ENCODE measurements at places on chromosomes 7 and 10. TPM values are rescaled to one million over a fixed set of nuclear protein-coding genes. Genes with fewer than 3 reads are reported as not detected.

GRCh38 chr7:135117096-135117495 is 30.8 kb upstream of the TMEM140 start:
- DNase-seq, result no peak
- no peak overlapping the region for H3K27ac ChIP-seq
- no peaks in the 10 kb centered on the region for H3K27me3 ChIP-seq
- H3K4me3 ChIP-seq, result no peak overlapping the region
- no peaks in the 10 kb centered on the region for H3K4me1 ChIP-seq

The SPDYE2B gene
- total RNA-seq, result not detected

The CFAP70 gene
- 1.4 TPM for total RNA-seq

- no peaks in the 10 kb centered on the region for H3K27me3 ChIP-seq
- H3K4me3 ChIP-seq, result peak overlapping the region; percentile 60
- H3K27ac ChIP-seq, result peak overlapping the region; percentile 83
- no peak for DNase-seq
These were observed 95.8 kb upstream of the AGBL3 start for GRCh38 chr7:134890246-134891240.

DNA sequence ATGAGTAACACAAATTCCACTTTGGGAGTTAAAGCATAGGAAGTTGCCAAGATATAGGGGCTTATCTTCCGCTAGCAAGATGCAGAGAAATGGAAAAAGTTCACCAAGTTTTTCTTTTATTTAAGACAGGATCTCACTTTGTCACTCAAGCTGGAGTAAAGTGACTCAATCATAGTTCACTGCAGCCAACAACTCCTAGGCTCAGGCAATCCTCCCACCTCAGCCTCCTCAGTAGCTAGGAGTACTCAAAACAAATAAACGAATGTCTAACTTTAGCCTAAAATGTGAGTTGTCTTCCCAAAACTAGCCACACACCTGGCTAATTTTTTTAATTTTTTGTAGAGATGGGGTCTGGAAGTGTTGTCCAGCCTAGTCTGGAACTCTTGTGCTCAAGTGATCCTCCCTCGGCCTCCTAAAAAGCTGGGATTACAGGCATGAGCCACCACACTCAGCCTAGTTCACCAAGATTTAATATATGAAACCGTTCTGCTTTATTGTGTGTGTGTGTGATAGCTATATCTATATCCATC is 9.9 kb downstream of the VIM start:
- H3K27me3 ChIP-seq, result no peaks in the 10 kb centered on the region
- H3K27ac ChIP-seq, result peak overlapping the region; percentile 92
- peaks cover 62% of the 10 kb centered on the region for H3K4me1 ChIP-seq
- H3K36me3 ChIP-seq, result peaks cover 36% of the 10 kb centered on the region
- DNase-seq, result no peak
- no peak overlapping the region for H3K4me3 ChIP-seq

DNA sequence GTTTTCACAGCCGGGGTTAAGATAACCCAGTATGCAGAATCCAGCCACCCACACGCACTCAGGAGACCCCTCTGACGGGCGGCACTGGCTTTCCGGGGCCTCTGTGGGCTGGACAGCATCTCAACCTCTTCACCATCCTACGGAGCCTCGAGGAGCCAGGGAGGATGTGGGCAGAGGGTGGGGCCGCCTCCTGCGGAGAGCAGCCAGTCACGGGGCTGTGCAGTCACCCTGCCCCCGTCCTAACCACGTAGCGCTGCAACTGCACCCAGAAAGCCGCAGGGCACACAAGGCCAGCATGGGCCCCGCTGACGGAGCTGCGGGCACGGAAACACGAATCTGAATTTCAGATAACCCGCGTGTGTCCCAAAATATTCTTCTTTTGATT is 270.3 kb downstream of the ELFN1 start:
- H3K27ac ChIP-seq, result no peak overlapping the region
- DNase-seq, result peak; percentile 81

DNA sequence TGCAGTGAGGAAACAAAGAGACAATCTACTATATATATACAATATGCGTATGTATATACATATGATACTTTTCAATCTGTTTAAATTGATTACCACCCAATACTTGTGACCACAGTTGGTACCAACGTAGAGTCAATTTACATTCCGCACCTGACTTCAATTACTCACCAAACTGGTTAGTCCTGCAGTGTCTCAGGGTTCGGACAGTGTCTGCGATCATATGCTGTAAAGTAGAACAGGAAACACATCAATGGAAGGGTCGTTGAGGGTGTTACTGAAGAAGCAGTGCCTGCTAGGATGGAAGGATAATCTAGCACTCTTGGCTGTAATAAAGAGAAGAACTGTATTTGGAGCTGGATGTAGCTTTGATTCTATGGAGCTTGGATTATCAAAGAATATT is 179.7 kb upstream of the CDCA7L start:
- no peaks in the 10 kb centered on the region for H3K36me3 ChIP-seq
- no peak overlapping the region for H3K4me3 ChIP-seq
- peaks cover 12% of the 10 kb centered on the region for H3K4me1 ChIP-seq
- peaks cover 3% of the 10 kb centered on the region for H3K27me3 ChIP-seq
- DNase-seq, result no peak
- H3K27ac ChIP-seq, result no peak overlapping the region

The PNLIPRP3 gene
- total RNA-seq, result not detected

GRCh38 chr7:41911792-41912191 is 208.9 kb upstream of the INHBA start:
- no peak for DNase-seq
- H3K4me3 ChIP-seq, result no peak overlapping the region
- H3K27me3 ChIP-seq, result no peaks in the 10 kb centered on the region
- peak overlapping the region; percentile 29 for H3K27ac ChIP-seq
- peaks cover 4% of the 10 kb centered on the region for H3K36me3 ChIP-seq

The CACUL1 gene
- total RNA-seq, result 36.5 TPM

GRCh38 chr10:90407131-90407530 is 450.7 kb downstream of the HTR7 start:
- H3K27ac ChIP-seq, result no peak overlapping the region
- no peaks in the 10 kb centered on the region for H3K36me3 ChIP-seq
- no peak overlapping the region for H3K4me3 ChIP-seq
- no peaks in the 10 kb centered on the region for H3K4me1 ChIP-seq

- H3K4me3 ChIP-seq, result no peak overlapping the region
- peaks cover 50% of the 10 kb centered on the region for H3K4me1 ChIP-seq
- DNase-seq, result no peak
- H3K27ac ChIP-seq, result peak overlapping the region; percentile 6
These were observed 24.5 kb upstream of the ABLIM1 start for GRCh38 chr10:114682532-114682931.

GRCh38 chr7:110870926-110871325 is 220.0 kb upstream of the LRRN3 start:
- peaks cover 20% of the 10 kb centered on the region for H3K4me1 ChIP-seq
- H3K4me3 ChIP-seq, result no peak overlapping the region
- no peak overlapping the region for H3K27ac ChIP-seq

DNA sequence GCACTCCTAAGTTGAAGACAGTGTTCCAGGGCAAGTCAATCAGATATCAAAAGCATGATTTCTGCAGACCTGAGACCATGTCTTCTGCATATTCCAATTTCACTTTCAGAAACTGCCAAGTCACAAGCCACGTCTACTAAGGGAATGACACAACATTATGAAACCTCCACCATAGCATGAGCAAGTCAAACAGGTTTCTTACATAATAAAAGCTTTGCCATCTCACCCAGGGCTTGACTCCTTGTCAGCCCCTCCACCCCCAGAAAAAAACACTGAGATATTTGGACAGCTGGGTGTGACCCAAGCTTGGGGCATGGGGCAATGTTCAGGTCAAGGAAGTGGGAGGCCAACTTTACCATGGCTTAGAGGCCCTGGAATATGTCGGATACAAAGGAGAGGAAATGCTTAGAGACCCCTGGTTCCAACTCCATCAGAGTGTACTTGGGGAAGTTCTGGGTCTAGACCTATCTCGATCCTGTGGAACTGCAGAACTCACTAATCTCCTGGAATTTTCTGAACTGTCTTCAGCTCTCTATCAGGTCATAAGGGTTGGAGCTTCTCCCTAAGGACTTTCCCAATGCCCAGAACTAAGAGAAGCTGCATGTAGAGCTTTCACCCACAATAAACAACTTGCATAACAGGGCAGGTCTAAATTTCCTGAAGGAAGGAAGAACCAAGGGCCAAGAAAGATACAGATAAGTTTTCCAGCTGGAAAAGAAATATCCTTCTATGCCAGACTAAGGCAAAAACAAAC is 80.6 kb upstream of the NAMPT start:
- DNase-seq, result no peak
- H3K36me3 ChIP-seq, result peaks cover 1% of the 10 kb centered on the region
- H3K27ac ChIP-seq, result no peak overlapping the region

- no peak overlapping the region for H3K4me3 ChIP-seq
- DNase-seq, result no peak
- no peak overlapping the region for H3K27ac ChIP-seq
- no peaks in the 10 kb centered on the region for H3K27me3 ChIP-seq
- peaks cover 3% of the 10 kb centered on the region for H3K36me3 ChIP-seq
These were observed 61.1 kb downstream of the VPS50 start for GRCh38 chr7:93293229-93293628.

All from chondrocyte (in vitro differentiated cells).